ENCODE measurements at places on chromosomes 3 and 15. TPM values are rescaled to one million over a fixed set of nuclear protein-coding genes. Genes with fewer than 3 reads are reported as not detected.

GRCh38 chr15:83100097-83100646, 7.3 kb upstream of the TM6SF1 start:
- no peak for DNase-seq

GRCh38 chr3:194730365-194730764, 44.7 kb downstream of the FAM43A start:
- DNase-seq = no peak

A4GNT gene
- total RNA-seq = not detected

CCDC9B gene
- total RNA-seq = 5.4 TPM

DNA sequence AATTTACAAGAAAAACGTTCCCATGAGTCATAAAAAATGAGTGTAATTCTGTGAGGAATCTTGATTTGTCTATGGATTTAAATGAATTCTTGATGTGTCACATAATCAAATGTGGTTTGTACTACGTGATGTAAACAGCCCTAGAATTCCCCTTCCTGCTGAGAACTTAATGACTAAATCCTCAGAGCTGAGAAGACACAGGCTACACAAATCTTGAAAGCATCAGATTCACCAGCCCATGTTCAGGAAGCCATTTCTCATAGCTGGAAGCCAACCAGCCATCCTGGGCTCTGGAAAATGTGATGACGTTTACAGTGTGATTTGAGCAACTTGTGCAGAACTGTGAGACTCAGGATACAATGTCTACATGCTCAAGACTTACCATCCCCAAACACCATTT, 193.7 kb upstream of the MME start:
- DNase-seq = no peak

ZFAND6 gene
- 102 TPM for total RNA-seq

GRCh38 chr15:48868023-48868422, 9.9 kb upstream of the EID1 start:
- no peak for DNase-seq

GCNT3 gene
- 8.8 TPM for total RNA-seq

DNA sequence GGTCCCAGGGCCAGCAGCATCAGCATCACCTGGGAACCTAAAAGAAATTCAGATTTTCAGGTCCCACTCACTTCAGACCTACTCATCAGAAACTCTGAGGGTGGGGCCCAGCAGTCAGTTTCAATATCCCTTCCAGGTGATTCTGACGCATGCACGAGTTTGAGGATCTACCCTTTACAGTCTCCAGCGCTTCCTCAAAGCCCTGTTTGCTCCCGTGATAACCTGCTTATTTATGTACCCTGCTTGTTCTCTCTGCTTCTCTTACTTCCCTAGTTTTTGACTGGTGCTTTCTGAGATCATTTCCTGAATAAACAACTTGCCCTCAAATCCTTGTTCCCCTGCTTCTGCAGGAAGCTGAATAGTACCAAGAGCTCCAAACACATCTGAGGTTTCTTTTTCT, 245.3 kb downstream of the ZNF621 start:
- DNase-seq = no peak

GPR160 gene
- 4.2 TPM for total RNA-seq

CLK3 gene
- 105 TPM for total RNA-seq
